ENCODE measurements at places on chromosomes 4 and X.

GRCh38 chr4:98468709-98469108 is 189.7 kb downstream of the TSPAN5 start:
- DNase-seq = no peak

DNA sequence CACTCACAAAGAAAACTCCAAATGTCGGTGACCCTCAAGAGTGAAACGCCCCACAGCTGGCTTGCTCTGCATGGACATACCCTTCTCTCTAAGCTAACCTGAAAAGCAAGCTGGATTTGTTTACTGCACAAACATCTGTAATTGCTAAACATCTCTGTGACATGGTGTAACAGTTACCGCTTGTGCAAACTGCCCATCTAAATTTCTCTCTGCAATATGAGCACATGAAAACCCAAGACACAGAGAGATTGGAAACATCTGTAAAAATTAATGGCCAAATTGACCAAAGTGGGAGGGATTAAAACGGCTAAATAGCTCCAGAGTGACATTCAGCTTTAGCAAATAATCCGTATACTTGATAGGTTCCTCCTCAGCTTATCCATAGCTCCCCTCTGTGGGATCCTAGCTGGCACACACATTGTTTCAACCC is 155.0 kb upstream of the MAP3K15 start:
- no peak for DNase-seq

- no peak for DNase-seq
Observed at GRCh38 chr4:152308951-152309350, 226.9 kb downstream of the FBXW7 start.

GRCh38 chrX:32871636-32872035 is 339.7 kb downstream of the DMD start:
- no peak for DNase-seq

- DNase-seq = no peak
Observed at GRCh38 chr4:23959396-23960148, 69.7 kb upstream of the PPARGC1A start.

DNA sequence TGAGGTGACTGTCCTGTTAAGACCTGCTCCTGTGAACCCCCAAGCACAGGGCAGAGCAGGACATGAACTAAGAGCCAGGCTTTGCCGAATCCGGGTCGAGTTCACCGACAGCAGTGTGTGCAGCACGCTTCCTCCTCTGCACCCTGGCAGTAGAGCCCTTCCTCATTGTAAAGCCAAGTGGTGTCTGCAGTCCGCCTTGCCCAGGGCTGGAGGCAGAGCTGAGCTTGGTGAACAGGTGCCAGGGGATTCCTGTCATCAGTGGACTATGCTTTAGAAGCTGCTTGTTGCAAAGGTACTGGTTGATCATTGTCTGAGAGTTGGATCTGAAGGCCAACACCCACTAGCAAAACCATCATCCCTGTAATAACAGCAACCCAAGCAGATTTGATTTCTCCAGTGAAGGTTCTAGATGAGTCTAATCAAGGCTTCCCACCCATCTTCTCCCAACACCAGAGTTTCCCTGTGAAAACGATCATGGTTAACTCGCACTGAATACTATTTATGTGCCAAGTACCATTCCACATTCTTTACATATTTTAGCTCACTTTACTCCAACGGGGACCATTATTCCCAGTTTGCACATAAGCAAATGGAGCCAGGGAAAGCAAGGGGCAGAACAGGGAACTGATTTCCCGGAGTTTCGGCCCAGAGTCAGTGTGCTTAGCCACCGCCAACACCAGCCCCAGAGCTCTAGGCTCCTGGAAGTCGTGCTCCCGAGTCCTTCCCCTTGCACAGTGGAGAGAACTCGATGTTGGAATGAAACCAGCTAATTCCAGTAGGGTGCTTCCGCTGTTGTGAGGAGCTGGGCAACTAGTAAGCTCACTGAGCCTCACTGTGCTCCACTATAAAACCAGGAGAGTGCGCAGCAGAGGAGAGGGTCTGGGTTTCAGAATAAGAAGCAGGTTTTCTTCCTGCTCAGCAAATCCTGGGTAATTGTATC is 1.4 kb upstream of the SLC34A2 start:
- DNase-seq = no peak

- no peak for DNase-seq
Observed at GRCh38 chr4:134935320-134935719, 733.7 kb upstream of the PABPC4L start.

- DNase-seq = no peak
Observed at GRCh38 chr4:155506745-155507144, 130.0 kb upstream of the MAP9 start.

- DNase-seq = no peak
Observed at GRCh38 chr4:52477191-52477780, 181.8 kb downstream of the USP46 start.

GRCh38 chr4:81845273-81845672 is 373.6 kb upstream of the RASGEF1B start:
- DNase-seq = no peak

- DNase-seq = no peak
Observed at GRCh38 chr4:76779740-76780459, 118.0 kb downstream of the SOWAHB start.

DNA sequence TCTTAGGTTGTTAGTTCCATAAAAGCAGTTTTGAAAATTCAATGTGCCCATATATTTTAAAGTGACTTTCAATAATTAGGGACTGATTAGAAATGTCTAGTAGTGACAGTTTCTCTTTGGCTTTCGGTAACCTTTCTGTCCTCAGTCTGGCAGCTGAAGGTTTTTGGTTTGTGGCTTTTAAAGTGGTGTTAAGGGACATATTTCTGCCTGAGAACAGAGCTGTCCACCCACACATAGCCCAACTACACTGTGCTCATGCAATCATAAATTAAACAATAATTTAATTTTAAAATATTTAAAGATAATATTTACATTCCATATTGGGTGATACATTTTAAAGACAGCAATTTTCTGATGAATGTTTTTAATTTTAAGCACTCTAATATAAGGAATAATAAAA is 335.0 kb upstream of the TENM3 start:
- no peak for DNase-seq

DNA sequence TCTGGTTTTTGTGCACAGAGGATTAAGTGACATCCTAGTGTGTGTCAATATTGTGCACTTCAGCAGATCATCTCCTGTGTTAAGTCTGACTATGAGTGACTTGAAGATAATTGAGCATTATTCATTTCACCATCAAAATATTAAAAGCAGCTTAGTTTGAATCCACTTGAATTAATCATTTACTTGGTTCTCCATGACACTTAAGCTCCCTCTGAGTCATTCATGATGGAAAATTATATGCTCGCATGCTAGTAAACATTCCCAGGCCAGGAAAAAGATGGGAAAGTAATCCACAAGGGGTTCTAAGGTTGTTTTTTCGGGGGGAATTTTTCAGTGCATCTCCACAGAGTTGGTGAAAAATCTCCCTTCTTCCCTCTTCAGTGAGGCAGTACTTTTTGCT is 97.2 kb upstream of the EOLA2 start:
- DNase-seq = no peak

GRCh38 chrX:9534686-9535085 is 69.8 kb downstream of the TBL1X start:
- DNase-seq = no peak

DNA sequence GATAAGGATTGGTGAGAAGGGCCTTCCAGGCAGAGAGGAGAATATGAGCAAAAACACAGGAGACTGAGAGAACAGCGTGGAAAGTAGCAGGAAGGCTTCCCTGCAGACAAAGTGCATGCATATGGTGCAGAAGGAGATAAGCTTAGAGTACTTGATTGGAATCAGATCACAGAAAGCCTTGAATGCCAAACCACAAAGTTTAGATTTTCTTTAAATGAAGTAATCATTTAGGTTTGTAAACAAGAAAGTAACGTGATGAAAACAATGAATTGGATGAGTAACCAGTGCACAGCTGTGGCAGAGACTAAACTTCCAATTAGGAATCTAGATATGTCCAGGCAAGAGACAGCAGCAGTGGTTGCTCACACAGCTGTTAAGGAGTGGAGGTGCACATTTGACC is 83.8 kb upstream of the C1QTNF7 start:
- DNase-seq = no peak

DNA sequence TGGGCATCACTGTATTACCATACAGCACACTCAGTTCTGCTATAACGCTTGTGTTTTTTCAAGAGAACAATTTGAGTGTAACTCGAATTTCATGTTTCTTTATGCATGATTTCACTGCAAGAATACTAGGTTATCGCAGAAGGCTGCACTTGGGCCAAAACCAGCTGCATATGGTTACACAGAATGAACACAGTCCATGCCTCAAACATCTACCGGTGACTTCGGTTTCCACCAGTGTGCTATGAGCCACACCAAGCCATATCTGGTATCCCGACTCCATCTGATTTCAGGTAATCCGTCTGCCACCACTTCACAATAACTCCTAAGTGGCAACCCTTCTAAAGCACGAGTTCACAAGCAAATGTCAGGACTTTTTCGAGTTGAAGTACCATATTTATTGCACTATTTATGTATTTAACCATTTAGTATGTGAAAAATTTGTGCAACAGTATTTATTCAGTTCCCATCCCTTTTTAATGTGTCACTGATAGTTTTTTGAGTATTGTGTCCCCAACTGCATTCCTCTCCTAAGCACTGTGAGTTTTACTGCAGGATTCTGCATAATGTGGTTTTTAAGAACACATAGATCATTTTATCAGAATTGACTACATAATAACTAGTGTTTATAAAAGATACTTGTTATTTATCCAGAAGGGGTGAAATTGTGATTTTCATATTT is 111.8 kb downstream of the APBB2 start:
- DNase-seq = no peak

DNA sequence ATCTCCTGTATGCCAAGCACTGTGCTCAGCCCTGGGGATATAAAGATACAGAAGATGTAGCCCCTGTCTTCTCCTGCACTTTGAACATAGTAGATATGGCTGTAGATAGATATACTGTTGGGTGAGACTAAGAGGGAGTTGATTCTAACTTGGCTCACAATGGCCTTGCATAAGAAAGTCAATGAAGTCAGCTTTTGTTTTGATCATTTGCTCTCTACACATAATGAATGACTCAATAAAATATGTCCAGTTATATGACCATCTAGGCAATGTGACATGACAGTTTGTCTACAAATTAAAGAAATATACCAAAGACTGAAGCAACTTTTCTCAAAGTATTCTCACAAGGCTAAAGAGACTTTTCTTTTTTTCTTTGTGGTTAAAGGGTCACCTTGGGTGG is 147.6 kb upstream of the DIPK2B start:
- no peak for DNase-seq

DNA sequence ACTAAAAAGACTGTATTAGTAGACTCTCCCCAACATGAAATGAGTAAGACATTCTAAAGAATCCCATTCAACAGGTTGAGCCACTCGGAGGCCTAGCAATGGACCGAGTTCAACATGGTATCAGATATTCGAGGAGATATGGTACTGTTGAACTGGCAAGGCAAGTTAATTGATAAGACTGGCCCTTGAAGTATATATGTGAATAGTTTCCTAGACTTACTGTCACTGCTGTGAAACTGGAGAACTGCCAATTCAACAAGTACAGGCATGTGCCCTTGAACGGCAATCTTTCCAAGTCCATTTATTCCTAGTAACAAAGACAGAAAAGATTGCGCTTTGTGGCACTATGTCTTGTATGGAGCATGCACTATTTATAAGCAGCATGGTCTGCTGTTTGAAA is 24.4 kb downstream of the FAT1 start:
- no peak for DNase-seq

GRCh38 chr4:120857312-120857711 is 65.2 kb downstream of the PRDM5 start:
- DNase-seq = no peak

- no peak for DNase-seq
Observed at GRCh38 chrX:13263560-13264251, 56.1 kb downstream of the ATXN3L start.

- DNase-seq = no peak
Observed at GRCh38 chr4:95410387-95410977, 138.3 kb downstream of the UNC5C start.

DNA sequence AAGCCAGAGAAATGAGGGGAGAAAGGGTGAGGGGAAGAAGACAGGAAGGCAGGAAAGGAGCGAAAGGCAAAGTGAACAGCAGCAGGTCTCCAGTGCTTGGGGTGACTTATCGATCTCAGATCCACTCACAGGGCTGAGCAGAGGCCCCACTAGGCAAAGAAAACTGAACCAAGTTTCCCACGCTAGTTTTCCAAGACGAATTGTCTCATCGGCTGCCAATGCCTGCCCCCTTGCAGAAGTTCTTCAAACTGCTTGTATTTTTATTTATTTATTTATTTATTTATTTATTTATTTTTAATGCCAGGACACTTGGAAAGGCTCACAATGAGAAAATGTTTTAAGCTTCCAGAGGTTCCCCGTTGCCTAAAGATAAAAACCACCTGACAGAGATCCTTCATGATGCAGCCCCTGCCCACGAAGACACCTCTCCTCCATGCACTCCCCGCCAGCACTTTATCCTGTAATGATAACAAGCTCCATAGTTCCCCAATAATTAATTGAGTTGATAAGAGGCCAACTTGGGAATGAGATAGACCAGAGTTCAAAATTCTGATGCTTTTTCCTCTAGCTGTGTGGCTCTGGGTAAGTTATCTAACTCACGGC is 43.2 kb downstream of the QDPR start:
- DNase-seq = no peak

DNA sequence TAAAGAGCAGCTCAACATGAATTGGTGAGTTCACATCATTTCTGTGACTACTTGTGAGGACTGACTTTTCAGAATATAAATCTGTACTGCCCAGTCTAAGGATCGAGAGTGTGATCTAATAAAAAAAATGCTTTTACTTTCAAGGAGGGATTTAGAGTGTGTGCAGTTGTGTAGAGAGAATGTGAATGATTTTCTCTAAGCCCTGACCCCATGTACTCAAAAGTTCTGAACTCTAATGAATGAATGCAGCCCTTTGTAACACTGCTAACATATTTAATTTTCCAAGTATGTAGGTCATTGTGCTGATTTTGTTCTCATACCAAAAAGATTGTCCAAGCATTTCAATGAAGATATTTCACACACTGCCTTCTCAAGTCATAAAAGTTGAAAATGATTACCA is 92.5 kb upstream of the STOX2 start:
- no peak for DNase-seq

DNA sequence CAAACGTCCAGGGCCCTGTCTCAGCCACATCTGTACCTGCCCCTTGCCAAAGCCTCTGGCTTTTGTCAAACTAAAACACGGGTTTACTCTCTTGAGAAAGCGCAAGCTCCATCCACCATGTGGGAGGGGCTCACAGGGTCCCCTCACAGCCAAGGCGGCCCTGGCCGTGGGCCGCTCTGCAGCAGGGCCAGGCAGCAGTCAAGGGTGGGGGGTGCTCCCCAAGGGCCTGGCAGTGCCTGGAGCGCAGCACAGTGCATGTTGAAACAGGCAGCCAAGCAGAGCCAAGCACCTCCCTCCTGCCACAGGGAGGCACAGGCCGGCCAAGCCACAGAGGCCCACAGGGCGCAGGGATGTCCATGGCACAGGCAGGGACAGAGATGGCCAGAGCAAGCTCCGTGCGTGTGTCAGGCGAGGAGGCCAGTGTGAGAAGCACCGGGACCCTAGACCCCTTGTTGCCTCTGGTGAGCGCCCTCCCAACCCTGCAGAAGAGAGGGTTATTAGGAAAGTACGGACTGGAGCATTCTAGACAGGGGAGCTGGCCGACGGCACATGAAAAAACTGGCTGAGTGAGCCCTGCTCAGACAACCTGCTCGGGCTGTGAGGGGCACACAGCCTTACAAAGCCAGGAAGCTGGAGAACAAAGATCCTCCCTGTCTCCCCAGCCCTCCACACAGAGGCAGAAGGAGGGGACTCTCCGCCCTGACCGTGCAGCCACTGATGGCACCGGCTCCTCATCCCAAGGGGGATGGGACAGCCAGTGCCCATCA is 39.0 kb downstream of the FAM53A start:
- no peak for DNase-seq

All from activated CD8-positive, alpha-beta memory T cell treated with anti-CD3 and anti-CD28 coated beads for 48 hours (primary cell).